Retinal pigment epithelial cell (primary cell): ENCODE measurements at places on chromosomes 1 and 21.

- DNase-seq = no peak
These were observed 414.3 kb downstream of the AMY1C start for GRCh38 chr1:104163912-104164476.

- DNase-seq = no peak
These were observed 60.7 kb downstream of the SH3GLB1 start for GRCh38 chr1:86765073-86765472.

DNA sequence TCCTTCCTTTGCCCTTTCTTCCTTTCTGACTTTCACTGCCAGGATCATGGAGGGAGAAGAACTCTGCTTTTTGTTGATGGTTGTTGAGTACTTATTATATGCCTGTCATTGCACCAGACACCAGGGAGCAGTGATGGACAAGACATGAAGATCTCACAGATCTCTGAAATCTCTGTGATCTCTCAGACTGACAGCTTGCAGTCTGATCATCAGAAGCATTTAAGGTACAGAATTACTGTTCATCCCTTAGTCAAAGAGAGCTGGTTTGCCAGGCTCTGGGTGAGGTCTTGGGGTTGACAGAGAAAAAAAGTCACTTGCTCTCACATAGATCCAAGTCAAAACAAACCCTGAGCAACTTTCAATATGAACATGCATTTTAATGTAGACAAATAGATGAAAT, 299.5 kb upstream of the FMN2 start:
- no peak for DNase-seq

DNA sequence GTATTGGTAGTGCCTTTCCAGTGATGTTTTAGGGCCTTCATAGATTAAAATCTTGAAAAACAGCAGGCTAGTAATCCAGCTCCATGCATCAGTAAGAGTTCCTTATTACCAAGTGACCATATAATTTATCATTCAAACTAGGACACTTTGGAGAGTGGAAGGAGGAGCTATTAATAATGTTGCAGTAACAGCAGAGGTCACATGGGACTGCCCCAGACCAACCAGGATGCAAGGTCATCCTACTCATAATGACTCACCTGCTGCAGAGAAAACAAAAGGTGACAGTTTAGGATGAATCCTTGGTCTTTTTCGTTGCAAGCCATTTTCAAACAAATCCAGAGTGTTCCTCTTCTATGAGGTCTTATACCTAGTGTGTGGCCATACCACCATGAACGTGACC, 187.4 kb downstream of the NUF2 start:
- no peak for DNase-seq

DNA sequence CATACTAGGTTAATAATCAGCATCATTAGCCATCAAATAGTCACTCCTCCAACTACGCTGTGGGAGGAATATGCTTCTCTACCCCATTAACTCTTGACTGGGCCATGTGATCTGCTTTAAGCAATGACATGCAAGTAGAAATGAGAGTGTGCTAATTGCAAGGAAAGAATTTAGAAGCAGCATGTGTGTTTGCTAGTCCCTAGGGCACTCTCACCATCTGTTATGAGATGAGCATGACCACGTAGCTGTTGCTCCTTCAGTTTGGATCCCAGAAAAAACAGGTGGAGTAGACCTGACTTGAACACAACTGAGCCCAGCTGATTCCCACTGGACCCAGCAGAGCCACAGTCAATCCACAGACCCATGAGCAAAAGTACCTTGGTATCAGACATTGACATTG, 19.7 kb upstream of the RGS7 start:
- DNase-seq = no peak

GRCh38 chr1:19079541-19080472, 123.3 kb upstream of the IFFO2 start:
- DNase-seq = no peak

- DNase-seq = no peak
These were observed 7.8 kb upstream of the CD58 start for GRCh38 chr1:116578581-116578980.

- DNase-seq = no peak
These were observed 57.4 kb downstream of the KCNK1 start for GRCh38 chr1:233671286-233671685.

DNA sequence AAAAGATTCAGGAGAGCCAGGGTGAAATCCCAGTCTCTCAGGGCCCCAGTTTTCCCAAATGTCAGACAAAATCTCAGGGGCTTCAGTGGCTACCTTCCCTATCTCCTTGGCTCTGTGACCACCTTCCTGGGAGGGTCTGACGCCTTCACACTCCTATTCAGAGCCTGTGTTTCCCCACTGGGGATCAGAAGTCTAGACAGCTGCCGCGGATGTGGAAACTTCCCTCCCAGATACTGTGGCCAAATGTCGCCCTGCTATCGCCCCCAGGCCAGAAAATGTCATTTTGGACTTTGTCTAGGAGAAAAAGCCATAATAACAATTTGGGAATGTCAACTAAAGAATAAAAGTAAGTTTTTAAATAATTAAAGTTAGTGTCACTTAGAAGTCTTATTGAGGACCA, 15.9 kb downstream of the A3GALT2 start:
- no peak for DNase-seq

DNA sequence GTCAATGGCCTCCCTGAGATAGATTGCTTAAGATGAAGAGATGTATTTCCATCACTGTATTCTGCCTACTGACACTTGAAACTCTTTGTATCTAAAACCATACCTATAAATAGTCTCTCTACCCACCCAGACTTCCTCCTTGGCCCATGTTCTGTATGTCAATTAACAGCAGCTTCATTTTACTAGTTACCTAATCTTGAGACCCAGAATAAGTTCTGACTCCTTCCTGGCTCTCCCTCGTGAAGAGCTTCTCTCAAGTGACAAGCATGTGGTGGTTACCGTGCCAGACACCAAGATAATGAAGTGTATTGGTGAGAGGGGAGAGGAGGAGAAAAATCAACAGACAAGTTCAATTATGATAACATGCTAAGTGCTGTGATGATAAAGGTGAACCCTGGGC, 128.8 kb upstream of the RAVER2 start:
- DNase-seq = no peak
